ENCODE measurements at places on chromosomes 16 and 17.

GRCh38 chr17:72381597-72382397 is 261.0 kb downstream of the SOX9 start:
- peak; percentile 60 for DNase-seq

- DNase-seq: no peak
These were observed 805.3 kb upstream of the SOX9 start for GRCh38 chr17:71315568-71315967.

DNA sequence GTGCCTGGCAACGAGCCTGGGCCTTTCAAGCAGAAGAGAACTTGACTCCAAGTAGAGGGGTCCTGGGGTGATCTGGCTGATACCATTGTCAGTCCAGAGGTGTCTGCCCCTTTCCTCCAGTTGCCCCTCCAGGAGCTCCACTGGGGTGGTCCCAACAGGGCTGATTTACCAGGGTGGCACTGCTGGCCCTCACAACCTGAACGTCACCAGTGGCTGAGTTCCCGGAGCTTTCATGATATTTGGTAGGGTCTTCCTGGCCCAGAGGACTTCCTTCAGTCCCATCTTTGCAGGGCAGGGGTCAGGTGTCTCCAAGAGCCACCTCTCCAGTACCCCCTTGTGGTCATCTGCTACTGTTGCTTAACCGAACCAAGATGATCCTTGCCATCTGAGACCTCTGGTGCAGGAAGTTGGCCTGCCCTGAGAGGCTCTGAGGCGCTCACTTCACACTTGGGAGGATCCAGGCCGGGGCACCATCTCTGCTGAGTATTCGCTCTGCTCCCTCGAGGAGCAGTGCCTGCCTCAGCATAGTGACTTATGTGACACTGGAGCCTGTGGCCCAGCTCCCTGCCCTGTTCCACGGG is 3.5 kb downstream of the LIMD2 start:
- peak; percentile 20 for DNase-seq

GRCh38 chr16:1109648-1110047 is 13.6 kb upstream of the C1QTNF8 start:
- no peak for DNase-seq

DNA sequence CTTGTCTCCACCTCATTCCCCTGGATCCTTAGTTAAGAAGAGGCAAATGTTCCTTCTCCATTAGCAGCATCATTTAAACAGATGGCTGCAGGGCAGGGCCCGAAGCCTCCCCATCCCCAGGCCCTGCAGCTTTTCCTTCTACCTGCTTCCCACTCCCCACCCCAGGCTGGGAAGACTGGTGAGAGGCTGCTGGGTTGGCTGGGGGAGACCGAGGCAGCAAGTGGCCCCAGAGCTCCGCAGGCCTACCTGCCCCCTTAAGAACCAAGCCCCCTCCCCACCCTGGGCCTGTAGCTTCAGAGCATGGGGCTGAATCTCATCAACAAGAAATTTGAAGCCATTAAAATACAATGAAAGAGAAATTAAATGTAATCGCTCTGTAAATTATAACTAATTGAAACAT is 22.1 kb upstream of the RPL38 start:
- no peak for DNase-seq

DNA sequence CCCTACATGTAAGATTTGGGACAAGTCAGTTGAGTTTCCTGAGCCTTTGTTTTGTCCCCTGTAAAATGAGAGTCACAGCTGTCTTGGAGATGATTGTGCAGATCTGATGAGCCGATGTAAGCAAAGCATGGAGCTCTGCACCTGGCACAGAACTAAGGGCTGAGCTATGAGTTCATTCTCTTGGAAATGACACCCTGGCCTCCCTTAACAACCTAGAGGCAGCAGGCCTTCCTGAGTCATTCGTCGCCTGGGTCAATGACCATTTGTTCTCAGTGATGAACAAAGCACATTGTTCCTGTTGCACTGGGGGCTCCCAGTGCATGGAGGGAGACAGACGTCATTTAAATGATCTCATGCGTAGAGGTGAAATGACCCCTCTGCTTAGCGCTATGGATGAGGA is 62.8 kb upstream of the GCSH start:
- DNase-seq: no peak

- DNase-seq: no peak
These were observed 262.8 kb downstream of the ZFHX3 start for GRCh38 chr16:72785171-72785570.

GRCh38 chr16:85534536-85535351 is 78.4 kb upstream of the GSE1 start:
- no peak for DNase-seq

- no peak for DNase-seq
These were observed 11.3 kb downstream of the MCRIP1 start for GRCh38 chr17:81821603-81822311.

All from MM.1S (cell line).